WTC11 (cell line): ENCODE measurements at places on chromosomes 1 and 21. TPM values are rescaled to one million over a fixed set of nuclear protein-coding genes. Genes with fewer than 3 reads are reported as not detected.

- no peak overlapping the region for H3K4me3 ChIP-seq
- peaks cover 66% of the 10 kb centered on the region for H3K36me3 ChIP-seq
- no peaks in the 10 kb centered on the region for H3K4me1 ChIP-seq
- no peak overlapping the region for H3K27ac ChIP-seq
- no peak for DNase-seq
These were observed 35.2 kb upstream of the MAGOH start for GRCh38 chr1:53273526-53273925.

- no peak overlapping the region for H3K4me3 ChIP-seq
- peaks cover 17% of the 10 kb centered on the region for H3K4me1 ChIP-seq
- H3K36me3 ChIP-seq = peaks cover 19% of the 10 kb centered on the region
- peak; percentile 17 for DNase-seq
- H3K27ac ChIP-seq = no peak overlapping the region
These were observed 741 bp downstream of the DUSP10 start for GRCh38 chr1:221740993-221741702.

Gene CR1
- total RNA-seq = 0.13 to 0.34 TPM (median 0.30 TPM) in 3 replicates

DNA sequence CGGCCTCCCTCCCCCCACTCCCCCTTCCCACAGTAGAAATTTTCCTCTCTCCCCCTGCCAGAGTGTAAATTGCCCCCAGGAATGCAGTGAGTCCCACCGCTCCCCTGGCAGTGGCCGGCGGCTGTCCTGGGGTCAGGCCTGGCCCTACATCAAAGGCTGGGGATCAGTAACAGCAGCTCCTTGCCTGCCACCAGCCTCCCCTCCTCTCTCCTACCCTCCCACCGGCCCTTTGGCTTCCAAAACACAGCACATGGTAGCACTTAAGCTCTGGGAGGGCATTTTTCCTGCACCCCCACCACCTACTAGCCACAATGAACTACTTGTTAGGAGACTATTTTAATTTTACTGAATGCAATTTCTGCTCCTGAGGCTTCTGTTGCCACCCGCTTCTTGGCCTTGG is 9.0 kb upstream of the COL8A2 start:
- no peak overlapping the region for H3K27ac ChIP-seq
- H3K27me3 ChIP-seq = no peaks in the 10 kb centered on the region
- peaks cover 10% of the 10 kb centered on the region; the same call in 1 of the 2 replicates for H3K36me3 ChIP-seq
- H3K4me3 ChIP-seq = no peak overlapping the region

DNA sequence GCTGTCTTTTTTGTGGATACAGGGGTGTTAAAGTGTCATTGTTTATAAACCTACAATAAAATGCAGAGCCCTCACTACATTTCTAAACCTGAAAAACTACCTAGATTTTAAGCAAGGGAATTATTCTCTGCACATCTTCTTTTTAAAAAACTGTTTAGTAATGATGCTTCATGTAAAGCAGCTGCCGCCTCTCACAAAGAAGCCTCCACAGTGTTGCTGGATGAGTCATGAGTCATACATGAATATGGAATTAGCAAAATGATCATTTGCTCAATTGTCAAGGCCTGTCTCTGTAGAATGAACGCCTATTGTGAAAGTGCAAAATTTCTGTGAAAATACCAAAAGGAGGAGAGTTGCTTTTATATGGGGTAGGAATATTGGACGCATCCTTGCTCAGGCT is 259.5 kb upstream of the CHRM3 start:
- no peak for DNase-seq
- H3K36me3 ChIP-seq = peaks cover 5% of the 10 kb centered on the region; the same call in 1 of the 2 replicates

Gene LCE6A
- not detected in 3 replicates for total RNA-seq

GRCh38 chr21:35147439-35147838 is 98.3 kb upstream of the RUNX1 start:
- no peak overlapping the region for H3K4me3 ChIP-seq
- H3K27me3 ChIP-seq = no peaks in the 10 kb centered on the region
- no peaks in the 10 kb centered on the region for H3K36me3 ChIP-seq
- no peaks in the 10 kb centered on the region for H3K4me1 ChIP-seq
- DNase-seq = no peak

GRCh38 chr21:42609811-42610210 is 43.6 kb upstream of the PDE9A start:
- H3K27ac ChIP-seq = no peak overlapping the region
- peaks cover 30% of the 10 kb centered on the region for H3K27me3 ChIP-seq
- no peak for DNase-seq
- H3K4me1 ChIP-seq = peaks cover 5% of the 10 kb centered on the region
- H3K4me3 ChIP-seq = no peak overlapping the region

GRCh38 chr1:178487070-178487615 is 9.6 kb downstream of the CLEC20A start:
- H3K4me1 ChIP-seq = peaks cover 7% of the 10 kb centered on the region
- no peak overlapping the region for H3K27ac ChIP-seq
- DNase-seq = no peak
- no peak overlapping the region for H3K4me3 ChIP-seq

GRCh38 chr1:244165021-244165420 is 113.9 kb downstream of the ZBTB18 start:
- DNase-seq = no peak
- no peak overlapping the region for H3K27ac ChIP-seq
- peaks cover 3% of the 10 kb centered on the region; the same call in 1 of the 2 replicates for H3K36me3 ChIP-seq
- H3K4me1 ChIP-seq = peaks cover 14% of the 10 kb centered on the region
- H3K27me3 ChIP-seq = no peaks in the 10 kb centered on the region

DNA sequence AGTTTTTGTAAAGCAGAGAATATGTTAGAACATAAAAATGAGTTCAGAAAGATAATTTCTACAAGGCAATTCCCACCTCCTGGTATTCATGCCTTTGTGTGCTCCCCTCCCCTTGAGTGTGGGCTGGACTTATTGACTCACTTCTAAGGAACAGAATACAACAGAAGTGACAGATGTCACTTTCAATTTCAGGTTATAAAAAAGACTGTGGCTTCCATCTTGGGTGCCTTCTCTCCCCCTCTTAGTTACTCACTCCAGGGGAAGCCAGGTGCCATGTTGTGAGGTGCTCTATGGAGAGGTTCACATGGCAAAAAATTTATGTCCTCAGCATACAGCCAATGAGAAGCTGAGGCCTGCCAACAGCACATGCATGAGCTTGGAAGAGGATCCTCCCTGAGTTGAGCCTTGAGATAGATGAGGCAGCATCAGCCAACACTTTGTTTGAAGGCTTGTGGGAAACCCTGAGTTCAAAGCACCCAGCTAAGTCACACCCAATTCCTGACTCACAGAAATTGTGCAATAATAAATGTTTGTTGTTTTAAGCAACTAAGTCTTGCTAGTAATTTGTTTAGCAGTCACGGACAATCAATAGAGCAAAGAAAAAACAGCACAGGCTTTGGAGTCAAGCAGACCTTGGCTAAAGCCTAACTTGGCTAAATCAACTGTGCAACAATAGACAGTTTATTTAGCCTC is 73.5 kb upstream of the NGF start:
- peaks cover 10% of the 10 kb centered on the region for H3K4me1 ChIP-seq
- H3K4me3 ChIP-seq = no peak overlapping the region
- no peak overlapping the region for H3K27ac ChIP-seq

Gene AGBL4
- 0.30 to 0.87 TPM (median 0.32 TPM) in 3 replicates for total RNA-seq

GRCh38 chr1:13728091-13728715 is 28.2 kb downstream of the PRDM2 start:
- DNase-seq = no peak
- peaks cover 15% of the 10 kb centered on the region for H3K4me1 ChIP-seq
- H3K36me3 ChIP-seq = no peaks in the 10 kb centered on the region
- H3K4me3 ChIP-seq = no peak overlapping the region
- H3K27me3 ChIP-seq = peaks cover 53% of the 10 kb centered on the region

GRCh38 chr1:26910343-26911160 is 3.2 kb downstream of the NR0B2 start:
- no peak overlapping the region for H3K27ac ChIP-seq
- H3K27me3 ChIP-seq = peaks cover 10% of the 10 kb centered on the region
- no peaks in the 10 kb centered on the region for H3K4me1 ChIP-seq
- DNase-seq = no peak
- no peaks in the 10 kb centered on the region for H3K36me3 ChIP-seq

Gene VASH2
- total RNA-seq = 251 to 303 TPM (median 254 TPM) in 3 replicates

Gene DESI2
- 76.1 to 108 TPM (median 76.4 TPM) in 3 replicates for total RNA-seq

GRCh38 chr1:34697818-34698217 is 57.0 kb upstream of the GJB5 start:
- no peak for DNase-seq
- H3K36me3 ChIP-seq = no peaks in the 10 kb centered on the region
- no peak overlapping the region for H3K27ac ChIP-seq
- H3K27me3 ChIP-seq = peaks cover 8% of the 10 kb centered on the region
- no peak overlapping the region for H3K4me3 ChIP-seq

Gene ADAM30
- total RNA-seq = not detected in 3 replicates

DNA sequence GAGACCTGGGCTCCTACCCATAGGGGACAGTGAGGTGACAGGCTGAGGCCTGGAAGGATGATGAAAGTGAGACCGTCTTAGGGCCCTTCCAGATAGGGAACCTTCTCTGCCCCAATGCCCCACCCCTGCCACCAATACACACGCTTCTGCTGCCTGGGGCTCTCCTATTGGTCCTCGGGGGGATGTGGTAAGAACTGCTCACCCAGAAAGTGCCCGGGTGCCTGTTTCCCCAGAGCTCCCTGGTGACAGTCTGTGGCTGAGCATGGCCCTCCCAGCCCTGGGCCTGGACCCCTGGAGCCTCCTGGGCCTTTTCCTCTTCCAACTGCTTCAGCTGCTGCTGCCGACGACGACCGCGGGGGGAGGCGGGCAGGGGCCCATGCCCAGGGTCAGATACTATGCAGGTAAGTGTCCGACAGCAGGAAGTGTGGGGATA is 948 bp downstream of the SEMA4A start:
- H3K36me3 ChIP-seq = no peaks in the 10 kb centered on the region
- no peaks in the 10 kb centered on the region for H3K27me3 ChIP-seq
- H3K4me3 ChIP-seq = no peak overlapping the region
- DNase-seq = no peak
- H3K4me1 ChIP-seq = peaks cover 59% of the 10 kb centered on the region

GRCh38 chr1:198967566-198967965 is 328.7 kb downstream of the PTPRC start:
- H3K27ac ChIP-seq = no peak overlapping the region
- H3K4me1 ChIP-seq = no peaks in the 10 kb centered on the region
- no peaks in the 10 kb centered on the region for H3K36me3 ChIP-seq
- H3K27me3 ChIP-seq = no peaks in the 10 kb centered on the region
- no peak for DNase-seq

GRCh38 chr1:206904423-206905142 is 7.3 kb downstream of the IL24 start:
- no peak for DNase-seq
- peaks cover 30% of the 10 kb centered on the region for H3K27me3 ChIP-seq
- H3K4me3 ChIP-seq = no peak overlapping the region
- no peak overlapping the region for H3K27ac ChIP-seq
- H3K36me3 ChIP-seq = no peaks in the 10 kb centered on the region
- H3K4me1 ChIP-seq = peaks cover 12% of the 10 kb centered on the region

Gene ALX3
- total RNA-seq = 0.09 to 0.15 TPM in 2 of 3 replicates, not detected in the other

Gene CCDC181
- total RNA-seq = 1.5 to 3.3 TPM (median 2.8 TPM) in 3 replicates

GRCh38 chr1:168004531-168004930 is 67.7 kb upstream of the MPC2 start:
- H3K36me3 ChIP-seq = peaks cover 16% of the 10 kb centered on the region
- no peak overlapping the region for H3K4me3 ChIP-seq
- DNase-seq = no peak
- H3K4me1 ChIP-seq = peaks cover 9% of the 10 kb centered on the region
- H3K27me3 ChIP-seq = no peaks in the 10 kb centered on the region

Gene HPDL
- total RNA-seq = 24.9 to 44.0 TPM (median 27.8 TPM) in 3 replicates

Gene DISC1
- total RNA-seq = 5.2 to 6.6 TPM (median 5.5 TPM) in 3 replicates

DNA sequence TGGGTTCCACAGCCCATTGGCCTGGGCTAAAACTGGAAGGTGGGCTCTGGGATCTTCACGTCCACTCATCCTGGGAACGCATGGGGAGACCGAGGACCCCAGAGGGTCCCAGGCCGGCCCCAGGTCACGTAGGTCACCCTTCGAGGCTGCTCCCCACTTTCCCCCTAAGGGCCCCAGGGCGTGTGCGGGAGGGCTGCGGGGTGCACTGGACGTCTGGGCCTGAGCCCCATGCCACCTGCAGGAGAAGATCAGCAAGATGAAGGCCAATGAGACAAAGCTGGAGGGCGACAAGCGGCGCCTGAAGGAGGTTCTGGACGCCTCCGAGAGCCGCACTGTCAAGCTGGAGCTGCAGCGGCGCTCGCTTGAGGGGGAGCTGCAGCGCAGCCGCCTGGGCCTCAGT is 12.5 kb downstream of the MFAP2 start:
- H3K4me1 ChIP-seq = peaks cover 13% of the 10 kb centered on the region
- DNase-seq = no peak
- H3K27me3 ChIP-seq = no peaks in the 10 kb centered on the region
- no peak overlapping the region for H3K27ac ChIP-seq
- H3K4me3 ChIP-seq = no peak overlapping the region
- peaks cover 22% of the 10 kb centered on the region for H3K36me3 ChIP-seq

GRCh38 chr1:78758506-78758905 is 108.9 kb downstream of the IFI44 start:
- no peaks in the 10 kb centered on the region for H3K4me1 ChIP-seq
- DNase-seq = no peak
- no peak overlapping the region for H3K27ac ChIP-seq
- no peak overlapping the region for H3K4me3 ChIP-seq
- H3K27me3 ChIP-seq = no peaks in the 10 kb centered on the region
- H3K36me3 ChIP-seq = peaks cover 9% of the 10 kb centered on the region

Gene PTPRC
- 0.71 to 1.4 TPM (median 1.2 TPM) in 3 replicates for total RNA-seq

DNA sequence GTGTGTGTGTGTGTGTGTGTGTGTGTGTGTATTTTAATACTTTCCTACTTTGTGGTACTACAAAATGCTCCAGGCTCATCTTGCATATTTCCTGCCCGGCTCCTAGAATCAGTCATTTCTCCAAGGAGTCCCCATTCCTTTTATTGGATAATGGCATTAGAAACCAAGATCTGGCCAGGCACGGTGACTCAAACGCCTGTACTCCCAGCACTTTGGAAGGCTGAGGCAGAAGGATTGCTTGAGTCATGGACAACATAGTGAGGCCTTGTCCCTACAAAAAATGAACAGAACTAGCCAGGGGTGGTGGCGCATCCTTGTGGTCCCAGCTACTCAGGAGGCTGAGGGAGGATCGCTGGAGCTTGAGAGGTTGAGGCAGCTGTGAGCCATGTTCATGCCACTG is 20.3 kb downstream of the EPB41 start:
- no peak overlapping the region for H3K27ac ChIP-seq
- H3K4me1 ChIP-seq = peaks cover under 1% of the 10 kb centered on the region; the same call in 1 of the 2 replicates
- H3K4me3 ChIP-seq = no peak overlapping the region

DNA sequence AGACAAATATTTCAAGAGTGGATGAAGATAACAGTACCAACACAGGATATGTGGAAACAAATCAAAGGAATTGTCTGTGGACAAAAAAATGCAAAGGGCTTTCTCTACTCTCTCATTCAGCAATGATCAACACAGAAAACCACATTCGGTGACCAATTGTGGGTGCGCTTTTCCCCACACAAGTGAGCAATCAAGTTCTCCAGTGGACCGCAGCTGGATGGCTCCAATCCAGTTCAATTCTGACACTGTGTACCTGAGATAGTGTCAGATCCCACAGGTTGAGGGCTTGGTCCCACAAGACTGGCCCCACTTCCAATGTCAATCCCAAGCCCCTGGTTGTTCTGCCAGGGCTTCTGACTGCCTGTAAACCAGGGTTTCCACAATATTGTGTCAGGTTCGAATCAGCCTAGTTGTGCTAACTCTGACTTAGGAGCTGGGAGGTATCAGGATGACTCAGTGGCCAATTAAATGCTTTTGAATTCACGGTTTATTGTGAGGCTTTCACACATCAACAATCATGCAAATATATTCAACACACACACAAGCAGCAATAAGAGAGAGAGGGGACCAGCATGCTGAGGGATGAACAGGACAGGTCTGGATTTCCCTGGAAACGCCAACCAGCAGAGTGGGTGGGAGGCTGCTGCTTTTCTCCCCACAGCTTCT is 87.0 kb upstream of the BTG3 start:
- no peak overlapping the region for H3K4me3 ChIP-seq
- peaks cover 14% of the 10 kb centered on the region for H3K4me1 ChIP-seq
- H3K27ac ChIP-seq = no peak overlapping the region
- peaks cover 23% of the 10 kb centered on the region for H3K36me3 ChIP-seq
- DNase-seq = no peak

Gene FCRL2
- not detected in 3 replicates for total RNA-seq
